ENCODE measurements at places on chromosomes 6 and 20.

- no peak for DNase-seq
Observed at GRCh38 chr6:170279426-170279825, 11.5 kb downstream of the DLL1 start.

GRCh38 chr20:34951252-34951651 lies 4.4 kb downstream of the GSS start:
- DNase-seq, result peak; percentile 59

DNA sequence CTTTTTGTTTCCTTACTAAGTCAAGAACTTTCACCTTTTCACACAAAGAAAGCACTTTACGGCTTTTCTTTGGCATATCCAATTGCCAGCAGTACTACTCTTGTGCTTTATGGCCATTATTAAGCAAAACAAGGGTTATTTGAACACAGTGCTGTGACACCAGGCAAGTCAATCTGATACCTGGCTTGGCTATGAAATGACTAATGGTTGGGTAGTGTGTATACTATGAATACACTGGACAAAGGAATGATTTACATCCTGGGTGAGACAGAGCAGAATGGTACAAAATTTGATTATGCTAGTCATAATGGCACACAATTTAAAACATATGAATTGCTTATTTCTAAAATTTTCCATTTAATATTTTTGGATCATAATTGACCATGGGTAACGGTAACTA lies 22.1 kb upstream of the ADGRF1 start:
- peak; percentile 29 for DNase-seq

GRCh38 chr20:3000852-3001523 lies 42.4 kb upstream of the GNRH2 start:
- DNase-seq, result peak; percentile 47

DNA sequence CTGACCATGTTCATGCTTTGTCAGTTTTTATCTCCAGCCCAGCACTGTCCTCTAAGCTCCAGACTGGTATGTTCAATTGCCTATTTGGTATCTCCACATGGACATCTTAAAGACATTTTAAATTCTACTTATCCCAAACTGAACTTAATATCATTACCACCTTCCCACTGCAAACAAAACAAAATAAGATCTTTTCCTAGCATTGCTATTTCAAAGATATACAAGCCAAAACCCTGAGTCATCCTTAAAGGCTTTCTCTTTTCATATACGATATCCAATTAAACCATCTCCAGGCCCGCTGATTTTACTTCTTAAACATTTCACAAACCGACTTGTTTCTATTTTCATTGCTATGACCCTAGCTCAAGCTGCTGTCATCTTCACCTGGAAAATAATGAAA lies 35.1 kb upstream of the HS3ST5 start:
- DNase-seq, result no peak

GRCh38 chr20:3819411-3820047 lies 818 bp upstream of the AP5S1 start:
- DNase-seq, result no peak

DNA sequence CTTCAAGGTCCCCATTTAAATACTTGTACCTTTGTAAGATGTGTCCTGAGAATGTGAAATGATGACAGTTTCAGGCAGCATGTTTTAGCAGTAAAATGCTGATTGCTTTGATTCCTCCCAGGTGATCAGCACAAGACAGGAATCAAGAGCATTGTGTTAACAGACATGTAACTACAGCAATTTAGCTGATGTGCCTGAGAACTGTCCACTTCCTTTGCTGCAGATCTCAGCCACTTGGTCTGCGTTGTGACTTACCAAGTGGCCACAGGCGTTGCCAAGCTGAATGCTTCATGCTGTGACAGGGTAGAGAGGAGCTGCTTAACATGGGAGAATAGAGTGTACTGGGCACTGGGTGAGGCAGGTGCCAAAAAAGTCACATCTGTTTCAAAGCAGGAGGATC lies 767.0 kb upstream of the POU3F2 start:
- no peak for DNase-seq

GRCh38 chr20:47727909-47728361 lies 57.3 kb downstream of the SULF2 start:
- DNase-seq, result no peak

- peak; percentile 3 for DNase-seq
Observed at GRCh38 chr6:165849534-165850430, 186.7 kb upstream of the PDE10A start.

GRCh38 chr6:76866091-76866915 lies 597.0 kb downstream of the HTR1B start:
- no peak for DNase-seq

GRCh38 chr6:73180763-73181619 lies 44.3 kb downstream of the KHDC1L start:
- peak; percentile 74 for DNase-seq

GRCh38 chr20:4289875-4290274 lies 274.5 kb upstream of the RNF24 start:
- DNase-seq, result no peak

GRCh38 chr6:45420909-45421708 lies 43.4 kb upstream of the SUPT3H start:
- no peak for DNase-seq

- no peak for DNase-seq
Observed at GRCh38 chr6:154247119-154247861, 109.3 kb downstream of the IPCEF1 start.

DNA sequence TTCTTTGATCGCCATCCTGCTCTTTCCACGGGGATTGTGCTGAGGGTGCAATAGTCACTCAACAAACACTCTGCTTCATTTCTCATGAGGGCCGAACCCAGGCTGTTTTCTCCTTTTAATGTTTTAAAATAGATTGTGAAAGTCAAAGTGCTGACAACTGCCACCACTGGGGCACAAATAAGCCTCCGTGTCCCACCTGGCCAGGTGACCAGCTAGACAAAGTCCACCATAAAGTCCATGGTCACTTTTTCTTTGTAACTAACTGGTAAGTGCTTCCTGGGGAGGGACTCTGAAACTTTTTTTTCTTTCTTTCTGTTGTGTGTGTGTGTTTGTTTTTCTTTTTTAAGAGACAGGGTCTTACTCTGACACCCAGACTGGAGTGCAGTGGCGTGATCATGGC lies 219.8 kb downstream of the LY86 start:
- DNase-seq, result no peak

DNA sequence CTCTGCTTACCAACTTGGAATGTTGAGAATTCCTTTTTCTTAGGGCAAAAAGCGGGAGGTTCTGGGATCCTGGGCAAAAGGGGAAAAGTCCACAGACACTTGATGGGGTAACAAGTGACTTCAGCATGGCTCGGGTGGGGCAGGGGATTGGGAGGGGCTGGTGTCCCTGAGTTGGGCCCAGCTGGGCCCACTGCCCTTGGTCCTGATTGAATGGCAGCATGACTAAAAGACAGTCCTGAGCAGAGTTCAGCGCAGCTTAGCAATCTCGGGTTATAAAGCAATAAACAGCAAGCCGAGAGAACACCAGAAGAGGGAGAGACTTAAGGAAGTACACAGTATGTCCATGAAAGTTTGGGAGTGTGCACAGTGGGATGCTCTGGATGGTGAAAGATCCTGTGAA lies 5.6 kb downstream of the PPP2R5D start:
- DNase-seq, result no peak

- peak; percentile 17 for DNase-seq
Observed at GRCh38 chr6:155382338-155382685, 68.0 kb upstream of the TFB1M start.

- no peak for DNase-seq
Observed at GRCh38 chr6:112145080-112145573, 57.7 kb downstream of the FAM229B start.

- peak; percentile 43 for DNase-seq
Observed at GRCh38 chr6:7341989-7342742, 29.2 kb upstream of the SSR1 start.

DNA sequence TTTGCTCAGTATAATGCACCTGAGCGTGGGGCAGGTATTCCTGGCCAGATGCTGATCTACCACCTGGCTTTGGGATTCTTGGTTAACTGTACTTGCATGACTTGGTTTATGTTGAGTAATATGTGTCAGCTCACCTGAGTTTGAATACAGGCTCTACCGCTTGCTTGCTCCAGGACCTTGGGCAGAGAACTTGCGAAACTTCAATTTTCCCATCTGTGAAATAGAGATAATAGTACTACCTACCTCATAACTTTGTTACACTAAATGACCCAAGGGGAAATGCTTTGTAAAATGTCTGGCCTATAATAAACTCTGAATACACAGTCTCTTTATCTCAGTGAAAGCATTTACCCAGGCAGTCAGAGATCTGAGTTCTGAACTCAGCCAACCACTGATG lies 51.8 kb downstream of the SCAND1 start:
- no peak for DNase-seq

DNA sequence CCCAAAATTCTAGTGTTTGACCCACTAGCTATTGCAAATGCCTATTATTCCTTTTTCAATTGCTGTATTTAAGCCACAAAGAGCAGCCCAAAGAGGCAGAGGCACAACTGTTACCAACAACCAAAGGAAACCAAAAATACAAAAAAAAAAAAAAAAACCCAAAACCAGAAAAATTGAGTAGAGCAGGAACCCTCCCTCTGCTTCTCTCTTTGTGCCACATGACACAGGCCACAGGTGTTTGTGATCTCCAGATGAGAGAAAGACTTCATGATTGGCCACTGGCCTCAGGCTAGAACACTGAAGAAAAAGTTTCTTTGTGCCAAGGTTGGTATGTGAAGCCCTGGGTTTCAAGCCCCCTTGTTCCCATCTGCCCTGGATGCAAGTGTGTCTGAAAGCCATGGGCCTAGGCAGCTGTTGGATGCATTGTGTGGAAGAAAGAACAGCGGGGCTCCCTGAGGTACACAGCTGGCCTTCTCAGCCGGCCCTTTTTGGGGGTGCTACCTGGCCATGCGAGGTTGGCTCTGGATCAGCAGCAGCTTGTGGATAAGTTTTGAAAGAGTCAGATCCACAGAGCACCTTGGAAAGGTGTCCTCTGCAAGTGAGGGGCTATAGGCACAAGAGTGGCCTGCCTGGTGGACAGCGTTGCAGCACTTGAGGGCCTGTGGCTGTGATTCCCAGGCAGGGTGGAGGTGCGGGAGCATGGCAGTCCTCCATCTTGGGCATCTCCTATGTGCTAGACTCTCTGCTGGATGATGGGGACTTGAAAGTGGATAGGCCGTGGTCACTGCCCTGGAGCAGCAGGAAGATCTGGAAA lies 204.5 kb downstream of the ZDHHC14 start:
- no peak for DNase-seq

DNA sequence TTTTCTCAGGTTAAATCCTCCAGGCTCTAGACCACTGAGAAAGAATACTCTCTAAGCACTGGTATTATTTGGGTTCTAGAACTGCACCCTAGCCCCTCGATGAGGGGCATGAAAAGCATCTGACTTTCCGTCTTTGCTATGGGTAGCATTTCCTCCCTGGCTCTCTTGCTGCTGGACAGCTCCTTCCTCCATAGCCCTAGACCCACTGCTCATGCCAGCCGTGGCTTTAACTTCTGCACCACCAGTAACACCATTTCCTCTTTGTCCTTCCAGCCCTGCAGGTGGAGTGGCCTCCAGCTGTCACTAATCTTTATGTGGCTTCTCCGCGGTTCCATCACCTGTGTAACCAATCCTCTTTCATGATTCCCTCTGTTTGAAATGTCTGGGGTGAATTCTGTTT lies 194.9 kb downstream of the SCP2D1 start:
- no peak for DNase-seq

- DNase-seq, result no peak
Observed at GRCh38 chr6:21636876-21637275, 43.3 kb downstream of the SOX4 start.

GRCh38 chr6:4581468-4582385 lies 194.5 kb upstream of the CDYL start:
- peak; percentile 57 for DNase-seq

- DNase-seq, result no peak
Observed at GRCh38 chr6:137665342-137665934, 171.2 kb upstream of the OLIG3 start.

DNA sequence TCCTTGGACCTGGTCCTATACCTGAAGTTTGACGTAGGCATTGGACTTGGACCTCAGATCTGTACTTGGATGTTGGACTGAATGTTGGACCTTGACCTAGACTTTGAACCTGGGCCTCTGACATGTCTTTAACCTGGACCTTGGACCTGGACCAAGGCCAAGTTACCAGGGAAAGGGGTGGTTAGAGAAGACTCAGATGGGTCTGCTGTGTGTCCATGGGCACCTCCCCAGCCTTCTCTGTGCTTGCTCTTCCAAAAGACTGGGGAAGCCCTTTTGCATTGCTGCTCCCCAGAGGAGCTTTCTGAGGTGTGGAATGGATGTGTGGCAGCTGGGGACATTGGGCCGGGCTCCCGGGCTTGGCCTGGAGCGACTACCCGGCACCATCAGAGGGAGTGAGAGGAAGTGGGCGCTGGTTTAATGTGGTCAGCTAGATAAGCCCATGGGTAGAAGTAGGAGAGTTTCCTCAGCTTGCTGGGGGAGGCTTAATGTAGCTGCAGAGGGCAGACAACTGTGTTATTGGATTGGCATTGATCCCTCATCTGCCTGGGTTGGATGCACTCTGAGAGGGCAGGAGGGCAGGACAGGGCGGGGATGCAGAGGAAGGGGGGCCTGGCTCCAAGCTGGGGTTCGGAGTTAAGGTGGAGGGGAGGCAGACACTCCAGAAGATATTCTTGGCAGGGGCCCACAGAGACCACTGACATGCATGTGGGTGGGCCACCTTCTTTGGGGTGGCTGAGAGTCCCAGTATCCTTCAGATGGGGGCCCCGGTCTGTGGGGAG lies 4.2 kb downstream of the SCRT2 start:
- DNase-seq, result no peak

DNA sequence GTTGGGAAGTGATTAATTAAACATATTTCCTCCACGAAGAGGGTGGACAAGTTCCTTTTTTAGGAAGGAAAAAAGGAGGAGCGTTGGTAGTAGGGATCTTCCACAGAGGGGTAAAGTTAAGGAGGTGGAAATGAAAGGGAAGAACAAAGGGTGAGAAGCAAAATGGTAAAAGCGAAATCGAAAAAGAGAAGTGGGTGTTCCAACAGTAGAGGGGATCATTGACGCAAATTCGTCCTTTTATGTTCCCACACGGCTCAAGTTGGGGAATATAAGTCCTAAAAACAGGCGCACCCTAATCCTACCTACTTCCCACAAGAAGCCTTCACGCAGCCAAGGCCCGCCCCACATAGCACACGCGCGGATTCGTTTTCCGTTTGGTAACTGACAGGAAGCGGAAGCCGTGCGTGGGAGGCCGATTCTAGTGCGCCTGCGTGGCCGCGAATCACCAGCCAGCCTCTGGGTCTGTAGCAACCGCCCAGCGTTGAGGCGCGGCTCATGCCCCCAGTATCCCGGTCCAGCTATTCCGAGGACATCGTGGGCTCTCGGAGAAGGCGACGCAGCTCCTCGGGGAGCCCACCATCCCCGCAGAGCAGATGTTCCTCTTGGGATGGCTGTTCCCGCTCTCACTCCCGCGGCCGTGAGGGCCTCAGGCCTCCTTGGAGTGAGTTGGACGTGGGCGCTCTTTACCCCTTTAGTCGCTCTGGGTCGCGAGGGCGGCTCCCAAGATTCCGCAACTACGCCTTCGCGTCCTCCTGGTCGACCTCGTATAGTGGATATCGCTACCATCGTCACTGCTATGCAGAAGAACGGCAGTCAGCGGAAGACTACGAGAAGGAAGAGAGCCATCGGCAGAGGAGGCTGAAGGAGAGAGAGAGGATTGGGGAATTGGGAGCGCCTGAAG lies at the start of gene NKAPL:
Gene NKAPL (plus strand): TSS at position 421 of the 901 bp plus-strand sequence. CDS start 75 bp downstream, at position 496.
- DNase-seq, result peak; percentile 20
